ENCODE measurements at places on chromosomes 2 and 18. TPM values are rescaled to one million over a fixed set of nuclear protein-coding genes. Genes with fewer than 3 reads are reported as not detected.

Gene USP37
- total RNA-seq: 32.5 TPM

Gene PHOSPHO2
- total RNA-seq: 15.5 TPM

Gene EPB41L3
- 39.3 TPM for total RNA-seq

Gene TMEM169
- total RNA-seq: 15.7 TPM

Gene HYCC2
- total RNA-seq: 42.0 TPM

Gene IL36B
- not detected for total RNA-seq

Gene SRBD1
- total RNA-seq: 30.5 TPM

Gene KLHL30
- not detected for total RNA-seq

Gene HDAC4
- 24.1 TPM for total RNA-seq

Gene TRABD2A
- total RNA-seq: under 0.01 TPM

Gene PPP1CB
- total RNA-seq: 228 TPM

Gene UGP2
- total RNA-seq: 85.1 TPM

Gene VWC2L
- 3.2 TPM for total RNA-seq
